ENCODE measurements at places on chromosomes 1 and 21. TPM values are rescaled to one million over a fixed set of nuclear protein-coding genes. Genes with fewer than 3 reads are reported as not detected.

The PADI2 gene
- total RNA-seq, result under 0.01 TPM

The SARS1 gene
- total RNA-seq, result 392 TPM

The OR1C1 gene
- not detected for total RNA-seq

The CREG1 gene
- total RNA-seq, result 150 TPM

The DNALI1 gene
- 6.5 TPM for total RNA-seq

The ACTL8 gene
- total RNA-seq, result not detected

The RIPK4 gene
- total RNA-seq, result 2.2 TPM

The DNAJC16 gene
- total RNA-seq, result 22.4 TPM

The PLA2G2D gene
- total RNA-seq, result not detected

The RNF187 gene
- total RNA-seq, result 46.0 TPM

The NUDT4B gene
- total RNA-seq, result 75.6 TPM

The SSX2IP gene
- 10.9 TPM for total RNA-seq

The PTGER3 gene
- total RNA-seq, result not detected

The CFAP74 gene
- total RNA-seq, result not detected

The TP53BP2 gene
- total RNA-seq, result 31.8 TPM

The LCE1C gene
- total RNA-seq, result not detected

The TRAF5 gene
- total RNA-seq, result 15.9 TPM

The TEX50 gene
- not detected for total RNA-seq

DNA sequence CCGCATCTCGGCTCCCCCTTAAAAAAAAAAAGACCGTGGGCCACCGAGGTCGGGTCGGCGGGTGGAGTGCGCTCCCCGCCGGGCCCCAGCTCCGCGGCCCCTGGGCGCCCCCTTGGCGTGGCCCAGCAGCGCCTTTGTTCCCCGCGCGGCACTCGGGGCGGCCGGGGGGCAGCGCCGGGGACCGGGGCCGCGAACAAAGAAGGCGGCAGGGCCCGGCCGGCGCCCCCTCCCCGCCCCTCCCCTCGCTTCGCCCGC, 571 bp downstream of the MARCKSL1 start:
- no peak for DNase-seq

GRCh38 chr1:58431901-58432620, 114.5 kb downstream of the OMA1 start:
- no peak for DNase-seq

GRCh38 chr1:19328486-19328885, 16.4 kb downstream of the SLC66A1 start:
- peak; percentile 75 for DNase-seq

- no peak for DNase-seq
Observed at GRCh38 chr1:21397813-21398188, 42.1 kb upstream of the NBPF3 start.

- DNase-seq, result peak; percentile 86
Observed at GRCh38 chr1:14598498-14599182, at the start of gene KAZN. Gene KAZN, plus strand, starts transcription at chr1:14598685.

DNA sequence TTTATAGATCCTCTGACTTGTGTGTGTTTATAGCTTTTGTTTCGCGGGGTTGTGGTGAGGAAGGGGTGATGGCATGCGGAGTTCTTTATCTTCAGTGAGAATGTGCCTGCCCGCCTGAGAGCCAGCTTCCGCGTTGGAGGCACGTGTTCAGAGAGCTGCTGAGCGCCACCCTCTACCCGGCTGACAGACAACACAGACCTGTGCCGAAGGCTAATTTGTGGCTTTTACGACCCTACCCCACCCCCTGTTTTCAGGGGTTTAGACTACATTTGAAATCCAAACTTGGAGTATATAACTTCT, 14.4 kb upstream of the CD101 start:
- DNase-seq, result no peak

- no peak for DNase-seq
Observed at GRCh38 chr1:114227059-114227458, 73.4 kb upstream of the SYT6 start.

GRCh38 chr1:2104621-2105427, 54.6 kb downstream of the PRKCZ start:
- no peak for DNase-seq

DNA sequence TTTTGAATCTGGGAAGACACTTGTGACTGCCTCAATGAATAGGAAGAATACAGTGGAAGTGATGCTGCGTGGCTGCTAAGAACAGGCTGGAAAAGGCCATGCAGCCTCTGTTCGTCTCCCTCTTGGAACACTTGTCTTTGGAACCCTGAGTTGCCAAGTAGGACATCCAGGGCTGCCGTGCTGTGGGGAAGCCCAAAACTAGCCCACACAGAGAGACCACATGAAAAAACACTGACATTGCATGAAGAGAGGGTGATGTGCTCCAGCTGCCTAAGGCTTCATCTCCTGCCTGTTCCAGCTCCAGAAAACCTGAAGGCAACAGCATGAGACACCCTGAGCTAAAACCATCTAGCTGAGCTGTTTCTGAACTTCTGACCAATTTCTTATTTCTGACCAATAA, 61.1 kb upstream of the GNG4 start:
- no peak for DNase-seq

- no peak for DNase-seq
Observed at GRCh38 chr1:236320671-236321070, 38.9 kb upstream of the ERO1B start.

DNA sequence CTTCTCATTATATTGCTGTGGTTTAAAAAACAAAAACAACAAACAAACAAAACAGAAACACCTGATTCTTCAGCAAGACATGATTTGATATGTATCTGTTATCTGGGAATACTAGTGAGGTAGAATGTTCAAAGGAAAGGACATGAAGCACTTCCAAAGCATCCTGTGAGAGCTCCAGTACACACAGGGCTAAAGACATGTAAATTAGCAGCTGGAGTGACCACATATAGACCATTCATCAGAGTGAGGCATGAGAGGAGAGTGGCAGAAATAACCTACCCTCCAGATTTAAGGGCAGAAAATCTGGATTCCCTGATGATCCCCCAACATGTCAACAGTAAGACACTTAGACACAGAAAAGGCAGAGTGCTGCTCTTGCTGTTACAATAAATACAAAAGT, 260.5 kb upstream of the CHRM3 start:
- DNase-seq, result no peak

DNA sequence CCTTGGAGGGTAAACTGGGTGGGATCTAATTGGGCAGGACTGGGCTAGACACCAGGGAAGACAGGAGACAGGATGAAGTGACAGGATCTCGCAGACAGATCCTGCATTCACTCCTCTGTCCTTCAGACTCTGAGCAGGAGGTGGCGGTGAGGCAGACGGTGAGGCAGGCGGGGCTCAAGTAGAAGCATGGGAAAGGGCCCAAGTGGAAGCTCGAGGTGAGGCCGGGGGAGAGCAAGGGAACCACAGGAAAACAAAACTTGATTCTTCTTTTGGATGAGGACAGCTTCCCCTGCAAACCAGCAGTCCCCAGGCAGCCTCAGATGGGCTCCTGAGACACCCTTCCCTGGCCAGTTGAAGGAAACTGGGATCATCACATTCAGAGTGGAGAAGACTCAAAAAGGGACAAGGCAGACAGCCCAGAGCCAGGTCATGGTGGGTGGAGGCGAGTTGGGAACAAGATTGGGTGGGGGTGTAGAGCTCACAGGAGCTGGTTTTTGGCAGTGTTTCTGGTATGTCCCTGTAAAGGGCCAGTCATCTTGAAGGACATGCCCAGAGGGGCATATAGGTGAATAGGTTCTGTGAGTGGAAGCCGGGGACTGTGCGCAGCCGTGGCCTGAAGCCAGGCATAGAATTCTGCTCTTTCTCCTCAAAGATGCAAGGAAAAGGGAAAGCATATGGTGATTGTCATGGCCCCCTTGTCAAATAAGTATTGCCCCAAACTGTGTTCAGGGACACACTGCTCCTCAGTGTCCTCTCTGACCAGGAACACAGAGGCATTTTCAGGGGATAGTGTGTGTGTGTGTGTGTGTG, 18.0 kb downstream of the INKA2 start:
- peak; percentile 49 for DNase-seq

- no peak for DNase-seq
Observed at GRCh38 chr1:170012920-170013319, 61.6 kb downstream of the KIFAP3 start.

GRCh38 chr1:19622204-19622603, 21.9 kb upstream of the NBL1 start:
- DNase-seq, result peak; percentile 81

GRCh38 chr1:101181930-101182329, 54.9 kb upstream of the S1PR1 start:
- DNase-seq, result no peak

DNA sequence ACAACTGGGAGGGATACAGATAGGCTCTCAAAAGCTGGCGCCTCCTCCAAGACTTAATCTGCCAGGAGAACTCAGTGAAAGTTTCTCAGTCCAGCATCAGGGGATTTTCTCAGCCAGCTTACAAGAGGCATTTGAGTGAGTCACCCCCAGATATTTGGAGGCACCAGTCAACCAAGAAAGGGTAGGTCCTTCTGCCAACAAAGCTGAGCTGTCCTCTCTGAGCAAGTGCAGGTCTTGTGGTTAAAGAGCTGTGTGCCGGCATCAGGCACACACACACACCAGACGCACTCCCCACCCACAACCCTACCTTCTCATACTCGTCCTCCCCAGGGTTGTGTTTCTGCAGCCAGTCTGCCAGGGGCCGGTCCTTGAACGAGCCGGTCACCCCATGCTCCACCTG, 27.0 kb upstream of the PPP1R15B start:
- DNase-seq, result peak; percentile 95

GRCh38 chr1:236522937-236523703, 662 bp upstream of the LGALS8 start:
- DNase-seq, result no peak

DNA sequence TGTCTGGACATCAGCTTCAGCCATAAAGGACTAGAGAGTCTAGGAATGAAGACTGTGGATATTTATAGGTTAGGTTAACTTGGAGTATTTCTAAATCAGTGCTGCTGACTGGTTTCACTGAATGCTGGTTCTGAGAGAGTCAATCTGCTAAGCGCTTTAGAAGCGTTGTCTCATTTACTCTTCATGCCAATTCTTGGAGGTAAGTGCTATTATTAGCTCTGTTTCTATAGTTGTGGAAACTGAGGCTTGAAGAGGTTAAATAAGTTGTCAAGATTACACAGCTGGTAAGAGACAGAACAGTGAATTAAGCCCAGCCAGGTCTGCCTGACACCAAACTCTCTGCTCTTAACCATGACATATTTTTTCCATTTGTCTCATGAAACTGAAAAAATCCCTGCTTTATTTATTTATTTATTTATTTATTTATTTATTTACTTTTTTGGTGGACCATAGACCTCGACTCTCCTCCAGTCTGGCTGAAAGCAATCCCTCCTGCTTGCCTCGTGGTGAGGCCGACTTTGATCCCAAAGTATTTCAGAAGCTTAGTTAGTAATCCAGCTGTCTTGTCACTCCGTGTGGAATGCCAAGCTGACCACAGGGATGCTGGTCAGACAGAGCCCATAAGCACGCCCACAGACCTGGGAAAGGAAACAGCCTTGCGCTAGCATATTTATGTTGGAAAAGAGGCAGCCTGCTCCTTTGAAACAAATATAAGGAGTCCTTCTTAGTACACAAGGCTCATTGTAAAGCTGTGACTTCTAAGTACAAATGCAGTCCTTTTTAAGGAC, 16.9 kb downstream of the NTMT2 start:
- peak; percentile 88 for DNase-seq

GRCh38 chr21:41761934-41762635, 4.8 kb downstream of the RIPK4 start:
- peak; percentile 86 for DNase-seq

DNA sequence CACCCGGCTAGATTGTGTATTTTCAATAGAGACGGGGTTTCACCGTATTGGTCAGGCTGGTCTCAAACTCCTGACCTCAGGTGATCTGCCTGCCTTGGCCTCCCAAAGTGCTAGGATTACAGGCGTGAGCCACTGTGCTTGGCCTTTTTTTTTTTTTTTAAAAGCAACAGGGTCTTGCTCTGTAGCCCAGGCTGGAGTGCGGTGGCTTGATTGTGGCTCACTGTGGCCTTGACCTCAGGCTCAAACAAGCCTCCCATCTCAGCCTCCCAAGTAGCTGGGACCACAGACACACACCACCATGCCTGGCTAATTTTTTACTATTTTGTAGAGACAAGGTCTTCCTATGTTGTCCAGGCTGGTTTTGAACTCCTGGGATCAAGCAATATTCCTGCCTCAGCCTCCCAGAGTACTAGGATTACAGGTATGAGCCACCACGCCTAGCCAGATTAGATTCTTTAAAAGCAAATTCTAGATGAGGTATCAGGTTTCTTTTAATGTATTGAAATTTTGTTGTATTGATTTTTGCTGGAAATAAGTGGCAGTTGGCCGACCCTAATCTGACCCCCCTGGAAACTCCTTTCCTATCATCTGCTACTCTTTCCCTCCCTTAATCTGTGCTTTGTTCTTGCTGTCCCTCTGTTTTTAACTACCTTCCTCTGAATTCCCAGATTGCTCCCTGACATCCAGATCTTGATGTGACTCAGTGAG, 26.6 kb downstream of the ZFYVE9 start:
- no peak for DNase-seq

DNA sequence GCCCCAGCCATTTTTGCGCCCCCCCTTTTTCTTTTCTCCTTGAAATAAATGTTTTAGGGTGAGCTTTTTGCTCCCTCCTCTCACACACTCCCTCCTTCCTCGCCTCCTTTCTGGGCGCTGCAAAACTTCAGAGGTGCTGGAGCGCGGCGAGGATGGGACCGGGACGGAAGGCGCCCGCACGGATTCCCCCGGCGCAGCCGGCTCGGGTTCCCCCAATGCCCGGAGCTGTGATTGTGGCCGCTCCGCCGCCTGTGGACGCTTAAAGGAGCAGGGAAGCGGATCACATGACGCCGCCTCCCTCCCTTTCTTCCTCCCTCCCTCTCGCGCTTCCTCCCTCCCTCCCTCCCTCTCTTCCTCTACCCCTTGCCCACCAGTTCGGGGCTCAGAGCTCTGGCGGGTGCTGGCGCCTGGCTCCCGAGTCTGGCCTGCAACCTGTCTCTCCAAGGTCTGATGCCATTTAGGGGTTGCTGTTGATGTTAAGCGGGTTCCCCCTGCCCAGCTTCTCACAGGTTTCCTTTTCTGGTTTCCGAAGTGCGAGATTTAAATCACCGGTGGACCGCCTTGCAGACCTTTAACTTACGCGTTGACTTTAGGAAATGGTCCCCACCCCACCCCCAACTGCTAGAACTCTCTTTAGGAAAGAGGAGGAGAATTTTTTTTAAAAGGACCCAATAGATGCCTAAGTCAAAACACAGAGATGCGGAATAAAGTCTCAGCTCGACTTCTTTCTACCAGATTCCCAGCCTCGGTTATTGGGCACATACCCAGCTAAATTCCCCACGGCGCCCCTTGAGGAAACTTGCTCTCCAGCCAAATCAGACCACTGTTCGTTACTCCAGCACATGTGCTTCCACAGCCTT, at the start of gene WLS:
Gene WLS (minus strand): TSS at position 235 of the 860 bp plus-strand sequence. CDS start 224 bp downstream, at position 11.
- DNase-seq, result peak; percentile 90

GRCh38 chr1:162256287-162256686, 120.4 kb downstream of the SPATA46 start:
- DNase-seq, result no peak

DNA sequence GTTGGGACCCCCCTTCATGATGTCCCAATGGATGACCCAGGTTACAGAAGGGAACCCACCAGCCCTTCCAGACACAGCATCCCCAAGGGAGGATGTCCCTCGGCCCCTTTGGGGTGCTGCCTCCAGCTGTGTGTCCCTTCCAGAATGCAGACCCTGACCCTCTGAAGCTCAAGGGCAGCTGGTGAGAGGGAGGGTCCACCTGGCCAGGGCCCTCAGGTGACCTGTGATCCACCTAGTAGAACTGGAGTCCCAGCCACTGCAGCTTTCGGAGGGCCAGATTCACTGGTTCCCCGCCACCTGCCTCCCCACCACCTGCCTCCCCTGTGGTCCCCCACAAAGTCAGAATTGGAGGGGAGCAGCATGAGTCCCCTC, 9.6 kb upstream of the TFF1 start:
- DNase-seq, result no peak

All from osteoblast (primary cell).